Epithelial cell of umbilical artery (primary cell): ENCODE measurements at places on chromosomes 12 and 14. TPM values are rescaled to one million over a fixed set of nuclear protein-coding genes. Genes with fewer than 3 reads are reported as not detected.

CYP27B1 gene
- 0.15 and 0.65 TPM in 2 replicates for total RNA-seq

MCRS1 gene
- total RNA-seq = 60.9 and 76.0 TPM in 2 replicates

PZP gene
- 0.30 and 0.97 TPM in 2 replicates for total RNA-seq

PLXNC1 gene
- 0.15 TPM in 1 of 2 replicates, not detected in the other for total RNA-seq

RPGRIP1 gene
- not detected in 2 replicates for total RNA-seq

AGAP2 gene
- under 0.01 and 0.15 TPM in 2 replicates for total RNA-seq

BEGAIN gene
- 0.32 and 0.91 TPM in 2 replicates for total RNA-seq

ZC2HC1C gene
- total RNA-seq = 1.3 and 3.6 TPM in 2 replicates

SLC10A1 gene
- not detected in 2 replicates for total RNA-seq

MMP19 gene
- total RNA-seq = 0.30 and 0.32 TPM in 2 replicates

FAM90A1 gene
- 0.15 TPM in 1 of 2 replicates, not detected in the other for total RNA-seq

MUCL1 gene
- total RNA-seq = not detected in 2 replicates

MYO1H gene
- not detected in 2 replicates for total RNA-seq

KRT79 gene
- total RNA-seq = under 0.01 TPM in 1 of 2 replicates, not detected in the other

GALNT6 gene
- total RNA-seq = 35.7 and 52.7 TPM in 2 replicates

GTF2H3 gene
- 65.9 and 73.6 TPM in 2 replicates for total RNA-seq

CORO1C gene
- 194 and 233 TPM in 2 replicates for total RNA-seq

PRPH gene
- not detected in 2 replicates for total RNA-seq
